WERI-Rb-1 (cell line): ENCODE measurements at places on chromosomes 2 and 18.
A peak's percentile ranks its signal among the peaks of the same experiment; 100 is the strongest.

DNA sequence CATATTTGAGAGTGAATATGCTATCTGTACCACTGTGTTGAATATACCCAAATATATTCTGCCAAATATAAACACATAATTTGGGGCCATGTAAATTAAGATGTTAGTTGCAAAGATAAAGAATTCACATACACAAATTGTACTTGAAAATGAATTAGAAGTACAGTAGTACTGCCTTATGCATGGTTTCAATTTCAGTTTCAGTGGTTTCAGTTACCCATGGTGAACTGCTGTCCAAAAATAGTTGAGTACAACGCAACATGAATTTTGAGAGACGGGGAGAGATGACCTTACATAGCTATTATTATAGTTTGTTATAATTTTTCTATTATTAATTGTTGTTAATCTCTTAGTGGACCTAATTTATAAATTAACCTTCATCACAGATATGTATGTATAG, 1313.0 kb upstream of the FAM98A start:
- DNase-seq = no peak

DNA sequence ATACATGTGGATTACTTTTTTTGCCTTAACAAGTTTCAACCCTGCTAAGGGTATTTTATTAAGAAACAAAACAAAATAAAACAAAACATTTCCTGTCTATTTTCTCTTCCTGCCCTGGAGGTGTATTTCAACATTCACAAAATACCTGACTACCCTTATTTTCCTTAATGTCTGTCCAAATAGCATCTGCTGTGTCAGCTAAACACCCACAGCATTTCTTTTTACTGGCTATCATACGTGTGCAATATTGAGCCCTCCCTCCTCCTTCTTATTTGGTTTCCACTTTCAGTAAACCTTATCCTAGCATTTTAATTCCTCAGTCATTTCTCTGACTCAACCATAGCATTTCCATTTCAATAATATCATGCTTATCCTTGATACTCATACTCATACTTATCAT, 1420.0 kb upstream of the ZEB2 start:
- no peak for DNase-seq

DNA sequence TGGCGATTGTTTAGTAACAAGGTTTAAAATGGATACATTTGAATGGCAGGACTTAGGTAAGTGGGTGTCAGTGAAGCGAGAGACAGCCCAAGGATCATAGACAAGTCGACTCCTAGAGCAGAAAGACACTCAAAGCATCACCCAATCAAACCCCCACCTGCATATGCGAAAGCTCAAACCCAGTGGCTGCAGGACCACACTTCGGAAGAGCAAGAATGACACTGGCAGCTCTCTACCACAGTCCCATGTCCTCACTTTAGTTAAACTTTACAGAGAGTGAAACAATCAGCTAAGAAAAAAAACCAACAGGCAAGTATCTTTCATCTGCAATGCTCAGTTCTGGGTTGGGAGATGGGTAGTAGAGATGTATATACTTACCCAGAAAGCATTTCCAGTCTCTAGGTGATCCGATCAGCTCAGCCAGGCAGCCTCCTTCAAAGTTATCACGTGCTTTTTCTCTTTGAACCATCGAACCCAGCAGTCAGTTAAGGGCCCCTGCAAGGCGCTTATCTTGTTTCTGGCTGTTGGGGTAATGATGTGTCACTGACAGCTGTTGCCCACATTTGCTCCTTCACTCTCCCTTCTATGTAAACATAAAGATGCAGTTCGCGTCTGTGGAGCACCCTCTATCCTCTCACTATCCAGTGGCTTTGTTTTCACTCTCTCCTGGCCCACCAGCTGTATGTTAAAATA, 357.5 kb upstream of the ID2 start:
- DNase-seq = peak; percentile 68

- no peak for DNase-seq
Measured at GRCh38 chr2:232502911-232503808, 15.5 kb upstream of the ECEL1 start.

DNA sequence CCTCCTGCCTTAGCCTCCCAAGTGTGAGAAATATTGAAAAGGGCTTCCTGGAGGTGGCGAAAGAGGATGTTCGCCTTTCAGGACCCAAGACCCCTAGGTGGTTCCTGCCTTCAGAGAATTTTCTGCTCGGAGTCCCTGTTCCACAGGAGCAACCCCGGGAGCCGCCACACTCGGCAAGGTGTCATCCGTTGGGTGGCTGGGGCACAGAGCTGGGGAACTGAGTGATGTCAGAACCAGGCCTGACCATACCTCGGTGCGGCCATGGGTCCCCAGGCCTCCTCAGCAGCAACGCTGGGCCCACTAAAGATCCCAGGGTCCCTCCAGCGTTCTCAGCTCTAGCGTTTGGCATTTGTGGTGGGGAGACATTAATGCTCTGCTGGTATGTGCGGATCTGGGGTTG, 23.7 kb upstream of the TAF1B start:
- no peak for DNase-seq

- DNase-seq = no peak
Measured at GRCh38 chr2:60379684-60380083, 173.8 kb downstream of the BCL11A start.

GRCh38 chr2:175842996-175843395, 159.1 kb downstream of the LNPK start:
- no peak for DNase-seq

- DNase-seq = no peak
Measured at GRCh38 chr2:133415210-133415876, 152.9 kb downstream of the NCKAP5 start.

GRCh38 chr2:136443661-136444060, 321.7 kb upstream of the THSD7B start:
- DNase-seq = no peak

- no peak for DNase-seq
Measured at GRCh38 chr2:241372361-241372992, 16.4 kb downstream of the FARP2 start.

DNA sequence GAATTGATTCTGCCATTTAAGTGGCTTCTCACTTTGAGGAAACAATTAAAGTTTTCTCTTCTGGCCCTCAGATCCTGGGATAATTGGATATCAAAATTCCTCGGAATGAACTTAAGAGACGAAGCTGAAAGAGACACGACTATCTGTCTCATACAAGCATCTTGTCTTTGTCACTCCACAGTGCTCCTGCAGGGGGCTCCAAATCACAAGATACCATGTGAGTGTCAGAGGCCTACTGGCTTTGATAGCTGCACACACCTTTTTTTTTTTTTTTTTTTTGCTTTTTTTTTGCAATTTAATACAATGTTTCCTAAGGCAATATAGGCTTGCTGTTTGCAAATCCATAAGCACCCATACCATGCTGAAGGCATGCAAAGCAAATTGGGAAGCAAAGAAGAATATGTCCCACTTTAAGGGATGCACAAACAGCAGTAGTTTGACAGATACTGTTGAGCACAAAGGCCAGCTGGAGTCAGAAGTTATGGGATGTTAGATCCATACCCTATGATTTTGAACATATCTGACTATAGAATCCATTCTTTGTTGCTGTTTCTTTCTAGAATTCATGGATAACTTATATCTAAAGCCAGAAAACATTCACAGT, 109.0 kb upstream of the CBLN2 start:
- DNase-seq = peak; percentile 83

- no peak for DNase-seq
Measured at GRCh38 chr2:195572895-195573683, 83.9 kb upstream of the SLC39A10 start.

- DNase-seq = peak; percentile 78
Measured at GRCh38 chr2:1132328-1132969, 181.8 kb downstream of the SNTG2 start.

- DNase-seq = no peak
Measured at GRCh38 chr2:237191714-237192081, 106.0 kb downstream of the COPS8 start.

DNA sequence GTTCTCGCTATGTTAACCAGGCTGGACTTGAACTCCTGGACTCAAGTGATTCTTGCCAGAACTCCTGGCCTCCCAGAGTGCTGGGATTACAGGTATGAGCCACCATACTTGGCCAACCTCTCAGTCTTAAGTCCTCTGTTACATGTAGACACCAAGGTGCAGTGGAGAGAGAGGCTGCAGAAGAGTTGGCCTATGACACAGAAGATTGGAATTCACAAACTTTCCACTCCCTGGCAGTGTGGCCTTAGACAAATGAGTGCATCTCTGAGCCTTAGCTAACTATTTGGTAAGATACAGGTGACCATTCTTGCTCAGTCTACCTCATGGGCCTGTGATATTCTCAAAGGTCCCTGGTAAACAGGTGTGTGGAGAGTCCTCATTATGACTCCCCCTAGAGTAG, 159.7 kb downstream of the MYCN start:
- no peak for DNase-seq

GRCh38 chr2:46365913-46366667, 68.9 kb downstream of the EPAS1 start:
- peak; percentile 49 for DNase-seq

- DNase-seq = no peak
Measured at GRCh38 chr2:238511614-238511950, 84.9 kb downstream of the ASB1 start.

DNA sequence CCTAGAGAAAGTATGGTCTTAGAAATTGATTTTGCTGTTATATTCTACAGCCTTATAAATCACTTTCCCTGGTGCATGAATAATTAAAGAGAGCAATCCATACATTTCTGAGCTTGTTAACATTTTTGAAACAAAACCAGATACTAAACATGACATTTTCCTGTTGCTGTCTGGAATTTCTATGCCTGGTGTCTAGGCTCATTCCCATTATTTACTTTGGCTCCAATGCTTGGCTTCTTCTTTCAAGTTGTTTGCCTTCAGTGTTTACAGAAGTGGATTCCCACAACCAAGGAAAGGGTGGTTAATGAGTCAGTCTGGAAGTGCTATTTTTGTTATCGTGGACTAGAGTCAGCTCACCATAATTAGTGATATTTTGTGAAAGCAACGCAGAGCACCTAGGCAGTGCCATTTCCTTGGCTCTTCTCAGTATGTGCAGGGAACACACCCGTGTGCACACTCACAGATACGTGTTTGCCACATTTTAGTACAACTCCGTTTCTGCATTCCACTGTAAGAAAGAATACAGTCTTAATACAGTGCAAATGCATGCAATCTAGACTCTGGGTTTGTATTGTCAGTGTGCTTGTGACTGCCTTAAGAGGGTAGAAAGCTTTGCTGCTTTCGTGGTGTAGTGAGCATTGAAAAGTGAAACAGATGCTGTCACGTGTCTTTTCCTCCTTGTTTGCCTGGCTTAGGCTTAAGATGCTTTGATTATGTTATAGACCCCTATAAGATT, 185.0 kb upstream of the RASGRP3 start:
- no peak for DNase-seq
